Activated CD8-positive, alpha-beta memory T cell treated with anti-CD3 and anti-CD28 coated beads, Interleukin-2, amount 50 U/mL, for 48 hours (primary cell): ENCODE measurements at places on chromosomes 16 and 17.

DNA sequence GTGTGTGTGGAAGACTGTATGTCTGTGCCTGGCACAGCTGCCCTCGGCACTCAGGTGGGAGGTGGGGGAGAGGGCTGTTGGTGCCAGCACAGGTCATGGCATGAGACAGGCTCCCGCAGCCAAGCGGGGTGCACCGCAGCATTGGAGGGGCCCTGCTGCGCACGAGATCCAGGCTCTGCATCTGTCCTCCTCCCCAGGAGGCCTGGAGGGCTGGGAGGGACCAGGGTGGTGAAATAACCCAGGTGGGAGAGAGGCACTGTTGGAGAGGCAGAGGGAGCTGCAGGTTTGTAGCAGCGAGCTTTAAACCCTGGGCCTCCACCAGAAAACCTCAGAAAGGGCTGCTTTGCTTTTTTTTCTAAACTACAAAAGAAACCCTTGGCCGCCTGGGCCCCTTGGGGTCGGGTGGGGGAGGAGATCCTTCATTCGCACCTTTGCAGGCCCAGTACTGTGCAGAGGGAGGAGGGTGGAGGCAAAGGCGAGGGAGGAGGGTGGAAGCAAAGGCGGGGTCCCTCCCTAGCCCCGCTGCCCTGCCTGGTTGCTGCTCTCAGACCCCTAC, 241.7 kb downstream of the SEC14L1 start:
- DNase-seq: no peak

DNA sequence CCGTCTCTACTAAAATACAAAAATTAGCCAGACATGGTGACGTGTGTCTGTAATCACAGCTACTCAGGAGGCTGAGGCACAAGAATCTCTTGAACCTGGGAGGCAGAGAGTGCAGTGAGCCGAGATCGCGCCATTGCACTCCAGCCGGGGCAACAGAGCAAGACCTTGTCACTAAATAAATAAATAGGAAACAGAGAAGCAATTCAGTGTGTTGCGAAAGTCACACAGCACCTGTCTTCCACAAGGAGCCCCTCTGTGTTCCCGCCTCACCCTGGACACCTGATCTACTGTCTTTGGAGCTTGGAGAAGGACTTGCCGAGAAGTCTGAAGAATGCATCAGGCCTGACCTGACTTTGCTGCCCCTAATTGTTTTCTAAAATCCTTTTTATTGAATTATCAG, 3.5 kb upstream of the CDH1 start:
- no peak for DNase-seq

DNA sequence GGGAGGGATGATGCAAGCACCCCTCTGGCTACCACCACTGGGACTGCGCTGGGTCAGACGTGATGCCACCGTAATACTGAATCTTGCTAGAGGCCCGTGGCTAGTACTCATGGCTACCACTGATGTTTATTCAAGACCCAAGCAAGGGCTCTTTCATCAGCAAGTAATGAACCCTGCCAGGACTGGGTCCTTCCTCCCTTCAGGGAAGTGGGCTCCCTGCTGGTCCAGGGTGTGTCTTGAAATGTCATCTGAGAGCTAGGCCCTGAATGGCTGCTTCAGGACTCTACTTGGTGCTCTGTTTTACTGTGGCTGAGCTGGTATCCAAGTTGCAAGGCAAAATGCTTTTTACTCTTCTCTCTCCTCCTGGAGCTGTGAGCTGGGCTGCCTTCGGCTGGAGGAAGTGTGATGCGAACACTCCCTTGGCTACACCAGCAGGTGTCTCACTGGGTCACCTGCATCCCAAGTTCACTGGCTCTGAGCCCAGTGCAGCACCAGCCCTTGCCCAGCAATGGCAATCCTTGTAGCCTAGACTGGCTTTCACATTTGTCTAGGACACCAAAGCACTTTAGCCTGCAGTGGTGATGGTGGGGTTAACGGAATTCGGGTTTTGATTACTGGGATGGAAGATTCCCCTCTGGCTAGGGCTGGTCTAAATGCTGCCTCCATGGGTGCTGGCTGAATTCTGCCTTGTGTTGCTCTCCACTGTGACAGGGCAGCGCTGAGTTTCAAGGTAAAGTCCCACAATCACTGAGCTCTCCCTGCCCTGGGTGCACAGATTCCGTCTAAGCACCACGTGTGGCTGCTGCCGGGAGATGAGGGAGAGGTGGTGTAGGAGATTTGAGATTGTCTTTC, 98.6 kb downstream of the USP22 start:
- DNase-seq: no peak

- no peak for DNase-seq
Observed at GRCh38 chr17:59378675-59379074, 47.2 kb downstream of the YPEL2 start.

DNA sequence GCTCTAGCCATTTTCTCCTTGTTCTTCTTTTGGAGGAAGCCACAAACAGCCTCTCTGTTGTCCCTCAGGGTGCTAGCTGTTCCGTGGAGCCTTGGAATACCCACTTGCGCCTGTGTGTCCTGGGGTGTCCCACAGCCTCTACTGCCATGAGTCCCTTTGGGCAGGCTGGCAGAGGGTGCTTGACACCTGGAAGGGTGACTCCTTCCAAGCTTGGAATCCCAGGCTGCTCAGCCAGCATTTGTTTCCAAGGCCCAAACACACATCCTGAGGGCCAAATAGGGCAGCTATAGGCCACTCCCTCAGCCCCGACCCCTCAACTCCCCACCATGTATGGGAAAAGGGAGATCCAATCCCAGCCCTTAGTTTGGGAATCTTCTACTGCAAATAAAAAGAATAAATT, 14.9 kb downstream of the ZNHIT3 start:
- peak; percentile 43 for DNase-seq

DNA sequence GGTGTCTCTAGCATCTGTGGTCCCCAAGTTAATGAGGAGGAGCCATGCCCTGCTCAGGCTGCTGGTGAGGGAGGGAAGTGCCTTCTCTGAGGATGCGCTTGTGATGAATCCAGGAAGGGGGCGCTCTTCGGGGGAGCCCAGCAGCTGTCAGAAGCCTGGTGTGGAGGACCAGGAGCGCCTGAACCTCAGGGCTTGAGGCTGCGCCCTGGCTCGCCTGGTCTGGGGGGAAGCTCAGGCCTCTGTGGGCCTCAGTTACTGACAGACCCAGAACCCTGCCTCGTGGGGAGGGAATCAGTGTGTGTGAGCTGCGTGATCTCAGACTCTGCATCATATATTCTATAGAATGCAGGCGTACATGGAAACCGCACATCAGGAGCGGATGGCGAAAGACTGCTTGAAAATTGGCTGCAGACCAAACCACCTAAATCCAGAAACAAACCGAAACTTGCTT, 126.1 kb downstream of the SEC14L1 start:
- DNase-seq: no peak

DNA sequence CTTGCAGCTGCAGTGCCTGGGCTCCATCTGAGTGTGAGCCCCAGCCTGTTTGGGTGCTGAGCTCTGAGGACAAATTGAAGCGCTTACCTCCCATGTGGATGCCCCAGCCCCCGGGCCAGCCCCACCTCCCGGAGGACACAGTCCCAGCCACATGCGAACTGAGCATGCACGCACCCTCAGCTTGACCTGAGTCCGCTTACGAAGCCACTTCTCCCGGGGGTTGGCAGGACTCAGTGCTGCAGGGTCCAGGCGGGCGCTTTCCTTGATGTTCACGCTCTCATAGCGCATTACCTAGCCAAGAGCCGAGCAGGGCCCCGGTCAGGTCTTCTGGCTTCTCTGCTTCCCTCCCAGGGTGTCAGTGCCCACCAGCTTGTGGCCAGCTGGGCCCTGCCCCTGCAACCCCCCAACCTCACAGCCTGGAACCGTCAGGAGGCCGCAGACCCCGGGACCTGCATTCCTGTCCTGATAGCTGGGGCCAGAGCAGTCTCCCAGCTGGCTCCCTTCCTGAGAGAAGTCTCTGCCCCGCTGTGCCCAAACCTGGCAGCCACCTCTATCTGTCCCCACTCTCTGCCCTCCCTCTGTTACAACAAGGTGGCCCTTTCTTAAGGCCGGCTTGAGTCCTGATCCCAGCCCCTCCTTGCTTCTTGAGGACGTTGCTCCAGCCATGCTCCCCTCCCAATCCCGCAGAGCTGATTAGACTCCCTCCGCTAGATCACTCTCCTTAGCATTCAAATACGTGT, 24.0 kb downstream of the PIMREG start:
- no peak for DNase-seq

DNA sequence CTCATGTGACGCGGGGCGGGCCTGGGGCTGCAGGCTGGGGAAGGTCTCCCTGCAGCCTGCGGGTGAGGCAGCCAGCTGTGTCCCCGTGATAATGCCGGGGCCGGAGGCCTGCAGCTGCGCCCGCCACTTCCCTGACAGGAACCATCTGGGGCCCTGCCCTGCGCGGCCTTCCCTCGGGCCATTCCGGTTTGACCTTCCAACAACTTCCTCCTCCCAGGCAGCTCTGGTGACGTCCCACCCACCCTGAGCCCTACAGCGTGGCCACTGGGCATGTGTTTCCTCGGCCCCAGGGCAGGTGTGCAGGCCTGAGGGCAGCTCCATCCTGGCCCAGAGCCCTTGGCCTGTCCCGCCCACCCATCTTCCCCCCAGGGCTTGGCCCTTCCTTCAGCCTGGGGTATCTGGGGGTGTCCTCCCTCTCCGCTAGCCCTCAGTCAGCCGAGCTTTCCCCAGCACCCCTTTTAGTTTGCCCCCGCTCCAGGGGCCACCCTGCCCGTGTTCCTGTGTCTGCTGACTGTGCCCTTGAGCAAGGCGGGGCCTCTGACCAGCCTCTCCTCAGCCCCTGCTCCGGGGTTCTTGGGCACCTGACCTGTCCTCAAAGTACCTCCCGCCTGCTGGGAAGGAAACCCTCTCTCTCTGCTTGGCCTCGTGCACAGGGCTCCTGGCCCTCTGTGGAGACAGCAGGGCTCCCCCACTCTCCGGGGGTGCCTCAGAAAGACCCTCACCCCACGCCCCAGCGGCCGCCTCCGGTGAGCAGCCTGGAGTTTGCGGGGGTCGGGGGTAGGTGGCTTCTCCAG, at the start of gene CBFA2T3:
CBFA2T3 (minus strand) TSS at position 190 of the 794 bp plus-strand sequence. CDS start 400 bp downstream, outside the sequence.
- DNase-seq: no peak

- DNase-seq: no peak
Observed at GRCh38 chr16:85529489-85530369, 83.4 kb upstream of the GSE1 start.

GRCh38 chr17:75590314-75590761, 2.7 kb downstream of the MYO15B start:
- no peak for DNase-seq

DNA sequence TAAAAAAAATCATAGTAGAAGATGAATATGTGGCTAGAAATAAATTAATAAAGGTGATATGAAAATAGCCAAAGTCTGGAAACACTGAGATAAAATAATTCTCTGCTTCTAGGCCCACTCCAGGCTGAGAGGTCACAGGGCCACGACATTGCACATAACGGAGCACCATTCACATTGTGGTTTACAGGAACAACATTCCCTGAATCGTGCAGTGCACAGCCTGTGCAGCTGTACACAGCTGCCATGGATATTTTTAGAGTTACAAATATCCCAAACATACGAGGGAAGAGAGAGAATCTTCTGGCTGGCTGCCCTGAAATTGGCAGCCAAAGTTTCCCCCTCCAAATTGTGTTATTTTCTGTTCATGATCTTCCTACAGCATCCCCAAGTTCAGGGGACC, 68.8 kb downstream of the GSG1L start:
- no peak for DNase-seq

DNA sequence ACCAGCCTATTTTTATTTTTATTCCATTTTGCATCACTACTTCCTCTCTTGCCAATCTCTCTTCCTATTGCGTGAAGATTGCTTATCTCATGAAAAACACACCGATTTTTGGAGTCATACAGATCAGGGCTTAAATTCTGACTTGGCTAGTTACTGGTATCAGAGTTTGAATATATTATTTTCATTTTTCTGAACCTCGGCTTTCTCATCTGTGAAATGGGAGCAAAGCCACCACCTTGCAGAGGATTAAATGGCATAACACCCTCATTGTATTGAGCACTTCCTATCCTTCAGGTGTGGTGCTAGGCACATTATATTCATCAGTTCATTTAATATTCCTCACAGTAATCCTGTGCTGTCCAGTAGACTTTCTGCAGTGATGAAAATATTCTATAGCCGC, 208.8 kb downstream of the HAPSTR1 start:
- DNase-seq: no peak

GRCh38 chr16:50550866-50551641, 2.9 kb downstream of the NKD1 start:
- DNase-seq: no peak

- no peak for DNase-seq
Observed at GRCh38 chr16:4790261-4790660, 2.1 kb upstream of the SEPTIN12 start.

- no peak for DNase-seq
Observed at GRCh38 chr16:12062343-12063003, 85.9 kb downstream of the SNX29 start.

DNA sequence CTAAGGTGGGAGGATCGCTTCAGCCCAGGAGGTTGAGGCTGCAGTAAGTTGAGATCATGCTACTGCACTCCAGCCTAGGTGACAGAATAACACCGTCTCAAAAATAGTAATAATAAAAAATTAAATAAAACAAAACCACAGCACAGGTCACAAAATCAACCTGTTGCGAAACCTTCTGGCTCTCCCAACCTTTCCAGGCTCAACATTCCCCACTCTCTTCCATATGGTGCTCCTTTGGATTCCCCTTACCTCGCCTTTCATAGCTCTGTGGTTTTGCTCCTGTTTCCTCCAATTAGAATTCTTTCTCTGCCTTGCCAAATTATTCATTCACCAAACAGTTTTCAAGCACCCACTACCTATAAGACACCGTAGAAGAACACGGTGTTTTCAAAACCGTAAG, 4.7 kb downstream of the ZDHHC7 start:
- no peak for DNase-seq

DNA sequence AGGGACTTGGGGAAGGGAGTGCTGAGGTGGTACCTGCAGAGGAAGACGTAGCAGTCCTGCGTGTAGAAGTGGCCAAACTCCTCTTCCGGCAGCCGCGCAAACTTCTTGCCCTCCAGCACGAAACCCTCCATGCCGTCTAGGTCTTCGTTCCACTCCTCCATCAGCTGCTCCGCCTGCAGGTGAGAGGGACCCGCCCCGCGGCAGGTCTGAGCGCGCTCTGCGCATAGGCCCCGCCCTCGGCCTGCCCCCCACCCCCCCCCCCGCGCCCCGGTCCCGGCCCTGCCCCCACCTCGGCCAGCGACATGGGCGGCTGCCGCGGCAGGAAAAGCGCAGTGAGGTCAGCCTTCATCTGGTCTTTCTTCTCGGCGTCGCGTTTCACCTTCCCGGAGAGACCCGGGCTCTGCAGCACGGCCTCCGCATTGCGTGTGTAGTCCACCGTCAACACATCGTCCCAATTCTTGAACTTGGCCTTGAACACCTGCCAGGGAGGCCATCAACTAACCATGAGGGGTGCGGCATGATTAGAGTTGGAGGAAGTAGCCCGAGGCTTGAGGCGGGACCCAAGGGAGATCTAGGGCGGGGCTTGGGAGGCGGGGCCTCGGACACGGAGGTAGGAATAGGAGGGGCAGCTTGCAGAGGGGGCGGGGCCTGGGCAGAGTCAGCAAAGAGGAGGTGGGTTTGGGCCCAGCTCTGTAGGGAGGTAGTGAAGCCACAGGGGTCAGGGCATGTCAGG, 11.5 kb downstream of the FLII start:
- DNase-seq: peak; percentile 74

DNA sequence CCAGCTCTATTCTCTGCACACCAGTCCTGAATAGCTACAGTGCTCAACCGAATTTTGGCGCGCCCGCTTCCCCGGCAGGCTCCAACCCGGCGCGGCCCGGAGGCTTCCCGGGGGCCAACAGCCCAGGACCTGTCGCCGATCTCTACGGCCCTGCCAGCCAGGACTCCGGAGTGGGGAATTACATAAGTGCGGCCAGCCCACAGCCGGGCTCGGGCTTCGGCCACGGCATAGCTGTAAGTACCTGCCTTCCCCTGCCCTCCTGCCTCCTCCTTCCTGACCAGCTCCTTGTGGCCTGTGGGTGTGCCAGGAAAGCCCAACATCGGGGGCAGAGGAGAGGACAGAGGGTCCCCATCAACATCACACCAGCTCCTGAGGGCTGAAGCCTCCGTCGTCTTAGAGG, 70.2 kb downstream of the CCDC182 start:
- peak; percentile 42 for DNase-seq
